ENCODE measurements at places on chromosomes 7 and 10.

DNA sequence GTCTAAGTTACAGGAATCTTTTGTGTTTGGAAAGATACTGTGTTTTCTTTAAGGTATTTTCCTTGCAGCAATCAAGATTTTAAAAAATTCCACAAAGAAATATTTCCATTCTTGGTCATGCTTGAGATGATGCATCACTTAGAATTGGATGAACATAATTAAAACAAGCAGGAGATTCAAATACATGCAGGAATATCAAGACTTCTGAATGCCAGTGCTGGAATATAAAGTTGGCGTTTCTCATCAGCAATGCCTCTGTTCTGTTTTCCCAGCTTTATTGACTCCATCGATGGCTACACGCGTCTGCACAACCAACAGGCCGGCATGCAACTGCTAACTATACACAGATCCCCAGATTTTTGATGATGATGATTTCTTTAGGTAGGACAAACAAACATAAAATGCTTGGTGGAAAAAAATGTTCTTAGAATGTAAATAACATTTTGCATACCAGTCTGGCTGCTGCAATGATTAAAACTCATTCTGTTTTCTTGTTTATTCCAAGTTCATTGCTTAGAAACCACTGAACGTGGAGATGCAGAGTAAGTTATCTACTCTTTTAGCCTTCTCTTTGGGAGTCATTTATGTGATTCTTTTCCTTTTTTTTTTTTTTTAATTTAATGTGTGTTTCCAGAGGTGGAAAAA, 91.3 kb upstream of the FAM171A1 start:
- DNase-seq: no peak

GRCh38 chr10:17836942-17837341, 27.8 kb downstream of the MRC1 start:
- no peak for DNase-seq

DNA sequence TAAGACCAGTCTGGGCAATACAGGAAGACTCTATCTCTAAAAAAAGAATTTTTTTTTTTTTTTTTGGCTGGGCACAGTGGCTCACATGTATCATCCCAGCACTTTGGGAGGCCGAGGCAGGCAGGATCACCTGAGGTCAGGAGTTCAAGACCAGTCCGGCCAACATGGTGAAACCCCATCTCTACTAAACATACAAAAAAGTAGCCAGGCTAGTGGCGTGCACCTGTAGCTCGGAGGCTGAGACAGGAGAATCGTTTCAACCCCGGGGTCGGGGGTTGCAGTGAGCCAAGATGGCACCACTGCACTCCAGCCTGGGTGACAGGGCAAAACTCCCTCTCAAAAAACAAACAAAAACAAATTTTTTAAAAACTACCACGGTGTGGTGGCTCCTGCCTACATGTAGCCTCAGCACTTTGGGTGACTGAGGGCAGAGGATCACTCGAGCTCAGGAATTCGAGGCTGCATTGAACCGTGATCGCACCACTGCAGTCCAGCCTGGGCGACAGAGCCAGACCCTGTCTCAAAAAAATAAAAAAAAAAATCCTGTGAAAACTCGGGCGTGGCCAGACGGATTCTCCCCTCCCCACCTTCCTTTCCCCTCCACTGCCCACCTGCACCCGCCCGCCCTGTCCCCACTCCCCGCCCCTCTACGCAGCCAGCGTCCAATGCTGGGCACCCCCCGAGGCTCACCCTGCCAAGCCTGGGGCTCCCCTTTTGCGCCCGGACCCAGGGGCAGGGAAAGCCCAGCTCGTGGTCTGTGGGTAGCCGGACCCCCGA, 745 bp upstream of the ORAI2 start:
- no peak for DNase-seq

GRCh38 chr7:100678291-100678984, 4.9 kb downstream of the GNB2 start:
- DNase-seq: no peak

- no peak for DNase-seq
Observed at GRCh38 chr10:131983780-131984179, 2.1 kb upstream of the BNIP3 start.

DNA sequence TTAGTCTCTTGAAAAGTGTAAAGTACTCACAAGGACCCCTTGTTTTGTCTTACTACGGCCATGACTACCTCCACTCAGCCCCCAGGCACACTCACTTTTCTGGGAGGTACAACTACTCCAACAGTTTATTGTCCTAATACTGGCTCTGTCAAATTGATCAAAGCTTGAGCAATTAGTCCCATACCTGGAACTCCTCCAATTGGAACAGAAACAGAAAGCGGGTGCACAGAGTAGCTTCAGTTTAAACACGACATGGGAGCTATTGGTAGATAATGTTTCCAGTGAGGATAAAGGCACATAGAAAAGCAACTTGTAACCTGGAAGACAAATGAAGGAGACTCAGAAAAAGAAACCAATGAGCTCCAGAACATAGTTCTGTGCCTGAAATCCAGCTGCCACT, 7.7 kb upstream of the GPR37 start:
- no peak for DNase-seq

DNA sequence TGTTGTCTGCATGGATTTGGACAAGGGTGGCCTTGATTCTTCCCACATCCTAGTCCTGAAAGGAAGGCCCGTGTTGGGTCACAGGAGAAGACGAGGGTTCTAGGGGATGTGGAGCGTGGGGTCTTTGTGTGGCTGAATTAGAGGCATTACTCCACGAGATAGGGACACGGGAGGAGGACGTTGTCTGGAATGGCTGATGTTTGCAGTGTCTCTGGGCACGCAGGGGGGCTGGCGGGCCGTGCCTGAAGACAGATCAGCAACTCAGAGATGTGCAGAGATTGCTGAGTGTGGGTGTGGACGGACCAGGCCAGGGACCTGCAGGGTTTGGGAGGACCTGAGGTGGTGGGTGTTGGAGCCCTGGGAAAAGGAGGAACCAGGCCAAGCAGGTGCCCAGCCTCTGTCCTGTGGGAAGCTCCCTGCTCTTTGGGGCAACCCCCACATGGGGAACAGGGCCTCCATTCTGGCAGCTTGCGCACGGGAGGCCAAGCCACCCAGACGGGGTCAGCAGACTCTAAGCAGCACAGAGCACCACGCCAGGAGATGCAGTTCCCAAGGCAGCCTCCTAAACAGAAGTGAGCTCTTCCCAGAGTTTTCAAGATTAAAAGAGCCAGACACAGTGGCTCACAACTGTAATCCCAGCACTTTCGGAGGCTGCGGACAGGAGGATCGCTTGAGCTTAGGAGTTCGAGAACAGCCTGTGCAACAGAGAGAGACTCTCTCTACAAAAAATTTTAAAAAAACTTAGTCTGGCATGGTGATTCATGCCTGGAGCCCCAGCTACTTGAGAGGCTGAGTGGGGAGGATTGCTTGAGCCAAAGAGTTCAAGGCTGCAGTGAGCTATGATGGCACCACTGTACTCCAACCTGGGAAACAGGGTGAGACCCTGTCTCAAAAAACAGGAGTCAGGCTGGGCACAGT, 71.0 kb upstream of the GTF2I start:
- no peak for DNase-seq

DNA sequence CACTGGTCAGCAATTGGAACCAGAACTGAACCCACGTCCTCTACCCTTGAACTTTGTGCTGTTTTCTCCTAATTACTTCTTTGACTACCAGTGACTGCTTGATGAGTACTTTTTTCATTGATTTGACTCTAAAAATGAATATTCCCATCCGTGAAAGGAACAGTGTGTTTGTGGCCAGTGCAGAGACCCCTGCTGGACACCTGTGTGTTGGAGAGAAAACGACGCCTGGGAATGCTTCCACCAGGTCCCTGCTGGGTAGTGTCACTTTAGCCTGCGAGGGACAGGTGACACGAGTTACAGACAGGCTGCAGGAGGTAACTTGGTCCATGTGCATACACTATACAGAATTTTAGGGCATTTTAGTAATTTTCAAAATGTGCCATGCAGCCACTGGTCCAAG, 6.8 kb upstream of the GJD4 start:
- DNase-seq: no peak

DNA sequence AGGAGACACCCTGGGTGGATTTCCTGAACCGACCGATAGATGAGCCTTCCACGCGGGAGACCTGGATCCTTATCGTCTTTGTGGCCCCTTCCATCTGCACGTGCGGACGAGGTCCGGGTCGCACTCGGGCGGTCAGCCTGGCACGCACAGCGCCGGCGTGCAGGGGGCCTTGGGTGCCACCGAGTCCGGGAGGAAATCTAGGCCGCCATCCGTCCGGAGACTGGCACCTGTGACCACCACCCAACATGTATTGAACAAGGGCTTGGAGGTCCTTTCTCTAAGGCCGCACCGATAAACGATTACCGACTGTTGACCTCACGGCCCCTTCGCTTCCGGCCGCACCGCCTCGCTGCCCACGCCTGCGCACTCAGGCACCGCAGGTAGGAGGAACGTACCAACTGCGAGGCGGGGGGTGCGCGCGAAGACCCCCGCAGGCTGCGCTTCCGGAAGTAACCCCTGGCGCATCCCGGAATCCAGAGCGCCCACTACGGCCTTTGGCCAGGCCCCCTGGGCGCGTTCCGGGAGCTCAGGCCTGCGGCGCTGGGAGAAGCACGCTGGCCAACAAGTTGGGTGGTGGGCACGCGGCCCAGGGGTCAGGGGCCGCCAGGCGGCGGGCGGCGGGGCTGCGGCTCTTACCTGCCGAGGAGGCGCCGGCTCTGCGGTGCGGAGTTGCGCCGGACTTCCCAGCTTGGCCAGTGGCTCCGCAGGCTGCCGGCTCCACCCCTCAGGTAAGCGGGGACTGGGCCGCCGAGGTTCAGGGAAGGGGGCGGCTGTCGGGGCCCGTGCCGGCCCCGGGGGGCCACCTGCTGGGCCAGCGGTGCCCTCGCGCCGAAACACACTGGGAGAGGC, at the start of the genes ACTR3C and LRRC61:
TSS of gene ACTR3C (minus strand) at position 713 of the 849 bp plus-strand sequence. CDS start 28,249 bp downstream, outside the sequence.
TSS of gene LRRC61 (plus strand) at position 523 of the 849 bp plus-strand sequence. CDS start 13,507 bp downstream, outside the sequence.
- DNase-seq: peak; percentile 80

DNA sequence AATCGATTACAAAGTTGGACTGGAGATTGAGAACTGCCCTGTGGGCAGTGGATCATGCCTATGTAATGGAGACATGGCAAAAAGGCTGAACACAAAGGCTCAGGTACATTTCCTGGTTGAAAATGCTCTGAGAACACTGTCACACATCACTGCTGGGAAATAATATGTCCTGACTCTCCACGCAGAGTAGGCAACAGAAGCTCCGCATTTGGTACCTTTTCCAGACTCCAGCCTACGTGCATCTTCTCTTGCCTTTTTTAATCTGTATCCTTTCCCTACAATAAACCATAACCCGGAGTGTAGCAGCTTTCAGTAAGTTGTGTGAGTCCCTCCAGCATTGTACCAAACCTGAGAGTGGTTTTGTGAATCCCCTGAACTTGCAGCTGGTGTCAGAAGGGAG, 134.7 kb downstream of the SORBS1 start:
- DNase-seq: no peak

- DNase-seq: no peak
Observed at GRCh38 chr7:159139639-159140038, 5.0 kb downstream of the VIPR2 start.

DNA sequence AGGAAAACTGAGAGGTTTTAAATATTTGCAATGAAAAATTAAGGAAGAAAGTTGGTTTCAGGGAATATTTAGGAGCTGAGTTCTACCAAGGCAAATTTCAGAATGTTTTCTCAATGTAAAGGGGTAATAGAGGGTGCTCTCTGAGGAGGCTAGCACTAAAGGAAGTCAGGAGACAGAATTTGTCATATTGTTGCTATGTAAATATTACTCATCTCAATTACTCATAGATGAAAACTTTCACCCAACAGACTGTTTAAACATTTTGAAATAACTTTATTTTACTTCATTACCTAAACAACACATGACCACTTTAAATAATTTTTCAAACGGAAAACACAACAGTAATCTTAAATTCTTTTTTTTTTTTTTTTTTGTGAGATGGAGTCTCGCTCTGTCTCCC, 274.8 kb upstream of the NRG3 start:
- no peak for DNase-seq

DNA sequence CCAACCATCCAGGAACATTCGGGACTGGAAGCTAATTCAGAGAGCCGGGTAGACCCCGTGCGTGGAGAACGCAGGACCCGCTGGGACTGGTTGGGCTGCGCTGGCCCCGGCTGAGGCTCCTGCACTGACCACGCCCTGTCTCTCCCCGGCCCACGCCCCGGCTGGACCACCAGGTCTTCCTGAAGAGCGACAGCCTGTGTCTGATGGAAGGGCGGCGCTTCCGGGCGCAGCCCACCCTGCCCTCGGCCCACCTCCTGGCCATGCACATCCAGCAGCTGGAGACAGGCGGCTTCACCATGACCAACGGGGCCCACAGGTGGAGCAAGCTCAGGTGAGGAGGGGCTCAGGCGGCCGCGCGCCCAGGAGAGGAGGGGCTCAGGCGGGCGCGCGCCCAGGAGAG, 10.2 kb upstream of the UTF1 start:
- no peak for DNase-seq

DNA sequence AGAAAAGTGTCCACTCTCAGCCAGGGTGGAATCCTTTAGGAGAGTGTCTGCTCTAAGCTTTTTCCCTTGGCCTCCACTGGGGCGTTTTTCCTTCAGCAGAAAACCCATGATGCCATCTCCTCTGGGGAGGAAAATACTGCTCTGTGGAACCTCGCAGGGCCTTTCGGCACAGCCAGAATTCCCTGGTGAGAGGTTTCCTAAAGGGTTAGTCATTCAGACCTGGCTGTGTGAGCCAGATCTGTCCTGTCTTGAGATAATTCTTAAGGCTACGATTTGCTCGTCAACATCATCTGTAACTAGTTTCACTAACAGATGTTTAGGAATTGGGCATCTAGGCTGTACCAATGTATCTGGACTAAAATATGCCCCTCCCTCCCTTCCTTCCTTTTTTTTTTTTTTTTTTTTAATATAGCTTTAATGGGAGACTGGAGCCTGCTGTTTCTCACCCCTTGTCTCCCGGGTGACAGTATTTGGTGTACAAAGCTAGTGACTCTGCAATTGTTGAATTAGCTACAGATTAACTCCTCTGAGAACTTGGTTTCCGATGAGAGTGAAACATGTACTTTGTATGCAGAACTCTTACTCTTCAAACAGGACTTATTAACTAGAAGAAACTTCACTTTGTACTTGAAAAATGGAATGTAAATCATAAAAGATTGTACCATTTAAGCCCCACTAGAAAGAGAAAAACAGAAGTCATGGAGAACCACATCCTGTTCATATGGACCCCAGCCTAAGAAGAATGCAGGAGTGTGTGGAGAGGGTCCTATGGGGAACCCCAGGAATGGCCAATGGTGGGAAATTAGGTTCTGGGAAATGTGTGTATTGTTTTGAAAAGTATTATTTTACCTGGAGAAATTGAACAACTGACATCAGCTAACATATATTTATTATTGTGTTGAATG, 230.9 kb downstream of the CAMK1D start:
- DNase-seq: no peak

DNA sequence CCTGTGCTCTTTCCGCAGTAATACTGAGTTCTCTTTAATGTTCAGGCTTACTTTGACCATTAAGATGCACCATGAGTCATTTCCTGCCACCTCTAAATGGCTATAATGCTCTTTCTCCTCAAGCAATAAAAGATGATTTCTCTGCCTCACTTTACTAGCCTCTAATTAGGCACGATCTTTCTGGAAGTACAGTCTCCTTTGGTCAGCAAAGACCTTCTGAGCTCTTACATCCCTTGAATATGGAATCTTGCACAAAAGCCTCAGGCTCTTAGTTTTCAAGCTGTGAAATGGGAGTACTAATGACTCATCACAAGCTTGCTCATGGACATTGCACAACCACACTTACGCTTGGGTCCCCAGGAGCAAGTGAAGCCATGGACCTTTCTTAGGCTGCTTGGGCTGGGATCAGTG, 85.9 kb downstream of the FRMD4A start:
- no peak for DNase-seq
